Bone marrow (tissue), 2 donors: ENCODE measurements at places on chromosomes 2 and 18.
A peak's percentile ranks its signal among the peaks of the same experiment; 100 is the strongest.

DNA sequence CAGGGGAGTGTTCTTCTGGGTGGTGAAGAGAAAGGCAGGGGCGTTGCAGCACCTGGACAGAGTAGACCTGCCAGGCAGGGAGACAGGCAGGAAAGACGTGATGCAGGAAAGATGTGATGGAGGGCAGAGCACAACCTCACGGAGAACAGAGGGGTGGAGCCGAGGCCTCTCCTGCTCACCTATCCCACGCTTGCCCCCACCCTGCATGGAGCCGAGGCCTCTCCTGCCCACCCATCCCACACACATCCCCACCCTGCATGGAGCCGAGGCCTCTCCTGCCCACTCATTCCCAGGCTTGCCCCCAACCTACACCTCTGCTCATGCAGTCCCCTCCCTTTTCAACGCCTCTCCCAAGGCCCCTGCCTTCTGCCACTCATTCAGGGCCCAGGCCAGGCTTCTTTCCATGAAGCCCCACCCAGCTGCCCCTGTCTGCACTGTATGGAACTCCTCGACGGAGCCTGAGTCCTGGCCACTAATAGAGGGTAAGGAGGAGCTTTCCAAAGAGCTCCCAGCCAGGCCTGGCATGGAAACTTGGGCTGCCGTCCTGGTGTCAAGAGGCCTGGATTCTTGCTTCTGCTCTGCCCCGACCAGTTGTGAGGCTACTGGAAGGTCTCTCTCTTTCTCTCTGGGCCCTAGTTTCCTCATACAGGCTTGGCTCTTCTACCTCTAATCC is 32.0 kb upstream of the LOXHD1 start:
- DNase-seq = no peak

- no peak for DNase-seq
These were observed 113.1 kb downstream of the MREG start for GRCh38 chr2:215900203-215900611.

DNA sequence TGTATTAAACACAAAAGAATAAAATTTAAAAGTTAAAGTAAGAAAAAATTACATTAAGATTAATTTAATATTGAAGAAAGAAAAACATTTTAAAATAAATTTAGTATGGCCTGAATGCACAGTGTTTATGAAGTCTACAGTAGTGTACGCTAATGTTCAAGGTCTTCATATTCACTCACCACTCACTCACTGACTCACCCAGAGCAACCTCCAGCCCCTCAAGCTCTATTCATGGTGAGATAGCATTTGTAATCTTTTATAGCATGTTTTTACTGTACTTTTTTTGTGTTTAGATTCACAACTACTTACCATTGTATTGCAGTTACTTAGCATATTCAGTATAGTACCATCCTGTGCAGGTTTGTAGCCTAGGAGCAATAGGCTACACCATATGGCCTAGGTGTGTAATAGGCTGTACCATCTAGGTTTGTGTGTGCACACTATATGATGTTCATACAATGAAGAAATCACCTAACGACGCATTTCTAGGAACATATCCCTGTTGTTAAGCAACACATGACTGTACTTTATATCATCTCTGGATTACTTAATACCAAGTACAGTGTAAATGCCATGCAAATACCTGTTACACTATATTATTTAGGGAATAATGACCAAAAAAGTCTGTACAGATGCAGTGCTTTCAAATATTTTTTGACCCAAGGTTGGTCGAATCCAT is 144.0 kb upstream of the IL1R2 start:
- DNase-seq = no peak

DNA sequence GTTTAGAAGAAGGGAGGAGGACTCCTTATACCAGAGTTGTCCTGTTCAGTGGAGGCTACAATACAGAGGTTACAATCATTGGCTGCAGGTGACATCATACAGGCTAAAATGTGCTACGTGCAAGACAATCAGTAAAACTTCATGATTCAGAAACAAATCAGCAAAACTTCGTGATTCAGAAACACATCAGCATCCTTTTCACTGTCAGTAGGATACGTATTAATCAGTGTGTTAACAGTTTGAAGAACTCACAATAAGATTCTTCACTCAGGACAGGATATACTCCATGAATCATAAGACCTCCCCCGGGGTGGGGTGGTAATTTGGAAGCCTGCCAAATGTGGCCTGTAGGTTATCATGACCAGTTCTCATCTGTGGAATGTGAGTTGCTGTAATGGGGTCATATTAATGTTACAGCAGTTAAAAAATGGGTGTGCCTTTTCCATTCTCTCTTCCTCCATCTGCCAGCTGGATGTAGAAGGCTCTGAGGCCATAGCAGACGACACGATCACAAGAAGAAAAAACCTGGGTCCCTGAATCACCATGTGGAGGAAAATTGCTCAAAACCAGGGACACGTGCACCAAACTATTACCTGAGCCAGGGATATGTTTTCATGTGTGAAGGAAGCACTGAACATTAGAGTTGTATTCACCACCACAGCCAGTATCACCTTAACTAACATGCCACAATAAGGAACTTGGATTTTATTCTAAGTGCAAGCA is 134.8 kb upstream of the CREB1 start:
- no peak for DNase-seq

GRCh38 chr2:230866756-230867523 is 2.2 kb downstream of the ITM2C start:
- peak; percentile 61 for DNase-seq

DNA sequence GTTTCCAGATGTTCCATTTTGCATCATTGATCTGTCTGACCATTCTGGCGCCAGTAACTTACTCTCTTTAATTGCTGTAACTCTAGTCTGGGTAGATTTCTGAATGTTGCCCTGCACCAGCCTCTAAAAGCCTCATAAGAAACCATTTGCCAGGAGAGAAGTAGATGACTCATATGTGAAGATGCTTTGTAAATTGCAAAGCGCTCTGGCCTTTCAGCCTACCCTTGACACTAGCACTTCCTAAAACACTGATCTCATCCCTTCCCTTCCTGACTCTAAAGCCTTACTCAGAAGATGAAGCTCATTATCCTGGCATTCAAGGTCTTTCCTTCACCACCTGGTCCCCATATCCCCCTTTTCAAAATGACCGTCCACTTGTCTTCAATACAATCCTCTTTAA is 193.2 kb upstream of the MEX3C start:
- no peak for DNase-seq

GRCh38 chr2:128315122-128315828 is 3.4 kb downstream of the HS6ST1 start:
- no peak for DNase-seq

DNA sequence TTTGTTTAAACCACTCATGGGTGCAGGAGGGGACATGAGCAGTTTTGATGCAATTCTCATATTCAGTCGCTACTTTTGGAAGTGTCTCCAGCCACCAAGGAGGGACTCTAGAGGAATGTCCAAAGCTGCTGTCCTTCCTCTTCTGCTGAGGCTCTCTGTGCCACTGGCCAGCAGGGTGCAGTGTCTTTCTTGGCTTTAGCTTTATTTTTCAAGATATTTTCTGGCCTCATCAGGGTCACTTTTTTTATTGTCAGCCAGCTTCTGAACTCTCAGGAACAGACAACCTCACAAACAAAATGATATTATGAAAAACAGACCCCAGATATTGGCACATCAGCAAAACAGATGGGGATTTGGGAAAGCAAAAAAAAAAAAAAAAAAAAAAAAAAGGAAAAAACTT is 289.3 kb upstream of the ZSWIM2 start:
- DNase-seq = no peak

- no peak for DNase-seq
These were observed 3.0 kb downstream of the EXOC6B start for GRCh38 chr2:72822794-72823193.

DNA sequence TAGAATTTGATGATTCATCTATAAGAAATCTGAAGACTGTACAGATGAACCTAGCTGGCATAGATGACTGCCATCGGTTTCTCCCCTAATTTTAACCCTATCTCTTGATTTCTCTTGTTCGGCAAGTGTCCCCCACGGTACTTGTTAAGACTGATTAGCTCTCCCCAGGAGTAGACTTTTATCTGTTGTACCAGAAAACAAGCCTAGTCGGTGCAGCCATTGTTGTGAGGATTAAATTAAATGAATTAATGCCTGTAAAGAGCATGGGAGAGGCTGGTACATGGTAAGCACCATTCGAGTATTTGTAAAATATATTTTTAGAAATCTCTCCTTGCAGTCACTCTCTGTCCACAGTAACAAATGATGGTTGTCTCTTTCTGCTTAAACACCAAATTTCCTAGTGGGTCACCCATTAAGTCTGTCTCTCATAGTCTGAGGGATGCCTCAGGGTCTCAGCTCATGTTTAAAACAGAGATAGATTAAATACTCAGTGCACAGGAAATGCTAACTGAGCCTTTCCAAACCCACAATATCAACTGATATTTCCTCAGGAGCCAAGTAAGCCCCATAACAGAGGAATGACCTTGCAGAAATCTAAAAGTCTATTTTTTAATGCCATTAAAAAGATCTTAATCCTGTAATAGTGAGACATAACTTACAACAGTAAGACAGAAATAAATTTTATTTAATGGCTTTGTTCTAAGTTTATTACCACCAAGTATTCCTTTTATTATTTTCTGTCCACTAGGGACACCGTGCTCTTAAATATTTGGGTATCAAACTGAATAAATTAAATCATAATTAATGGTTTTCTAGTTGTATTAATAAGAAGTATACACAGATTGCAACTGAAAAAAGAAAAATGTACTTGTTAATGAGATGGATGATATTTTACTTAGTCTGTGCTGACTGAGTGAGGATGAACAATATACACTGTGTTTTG is 2.9 kb upstream of the B4GALT6 start:
- DNase-seq = no peak

DNA sequence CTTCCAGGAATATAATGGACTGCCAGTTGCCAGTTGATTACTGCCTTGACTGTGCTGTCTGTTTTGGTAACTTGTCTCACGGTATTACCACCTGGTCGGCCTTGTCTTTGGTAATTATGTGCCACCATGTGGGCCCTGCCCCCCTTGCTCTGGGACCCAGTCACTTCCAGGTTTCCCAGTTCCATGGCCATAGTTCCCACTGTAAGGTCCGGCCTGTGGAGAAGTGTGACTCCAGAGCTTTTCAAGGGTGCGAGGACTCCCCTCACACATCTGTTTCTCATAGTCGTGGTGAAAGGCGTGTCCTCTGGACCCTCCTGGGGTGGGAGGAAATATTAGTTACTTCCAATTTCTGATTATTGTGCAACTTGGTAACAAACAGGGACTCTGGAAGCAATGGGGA is 150.5 kb downstream of the SEPTIN10 start:
- DNase-seq = no peak

DNA sequence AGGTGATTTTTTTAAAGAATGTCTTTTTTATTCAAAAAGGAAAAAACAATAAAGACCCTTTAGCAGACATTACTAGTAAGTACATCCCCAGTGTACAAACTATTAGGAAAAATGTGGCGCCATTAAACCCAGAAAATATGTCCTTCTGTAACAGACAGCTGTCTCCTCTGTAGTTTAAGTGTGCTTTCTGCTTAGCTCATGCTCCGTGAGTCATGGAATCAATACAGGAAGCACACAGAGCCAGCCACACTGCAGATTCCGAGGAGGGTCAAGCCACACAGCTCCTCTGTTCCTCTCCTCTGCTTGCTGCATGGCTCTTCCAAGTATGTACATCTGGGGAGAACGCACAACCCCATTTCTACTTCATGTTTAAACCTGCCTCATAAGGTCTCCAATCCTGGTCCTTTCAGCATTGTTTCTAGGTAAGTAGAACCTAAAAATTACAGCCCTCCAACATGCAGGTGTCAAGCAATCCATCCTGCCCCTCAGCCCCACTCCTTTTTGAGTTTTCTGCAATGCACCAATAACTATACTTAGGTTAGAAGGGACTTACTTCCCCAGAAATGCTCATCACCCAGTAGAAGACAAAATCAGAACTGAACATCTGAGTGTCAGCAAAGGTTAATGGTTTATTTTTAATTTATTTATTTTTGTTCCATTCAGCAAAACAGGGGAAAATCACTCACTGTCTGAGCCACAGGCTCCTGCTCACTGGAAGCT is 37.5 kb downstream of the ACVR1 start:
- peak; percentile 76 for DNase-seq

- no peak for DNase-seq
These were observed 61.9 kb downstream of the GREB1L start for GRCh38 chr18:21303895-21304294.

- DNase-seq = no peak
These were observed 518.1 kb upstream of the VRK2 start for GRCh38 chr2:57528499-57528898.
